ENCODE measurements at places on chromosomes 12 and 14.

- DNase-seq: no peak
Observed at GRCh38 chr14:102697501-102697900, 79.7 kb upstream of the TRAF3 start.

DNA sequence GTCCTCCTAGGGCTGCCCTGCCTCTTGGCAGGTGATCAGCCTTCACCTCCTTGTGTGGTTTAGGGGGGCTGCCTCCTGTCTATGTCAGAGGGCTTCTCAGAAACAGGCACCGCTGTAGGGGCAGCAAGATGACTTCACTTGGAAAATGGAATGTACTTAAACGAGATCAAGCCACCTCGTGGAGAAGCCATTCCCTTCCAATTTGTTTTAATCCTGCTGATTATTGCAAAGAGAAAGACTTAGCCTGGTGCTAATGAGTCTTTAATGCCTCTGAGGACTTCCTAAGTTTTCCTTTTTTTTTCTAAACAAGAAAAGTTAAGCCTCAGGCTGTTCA lies 62.3 kb upstream of the RFLNA start:
- DNase-seq: no peak

GRCh38 chr14:59481871-59482540 lies 2.2 kb downstream of the L3HYPDH start:
- DNase-seq: no peak

DNA sequence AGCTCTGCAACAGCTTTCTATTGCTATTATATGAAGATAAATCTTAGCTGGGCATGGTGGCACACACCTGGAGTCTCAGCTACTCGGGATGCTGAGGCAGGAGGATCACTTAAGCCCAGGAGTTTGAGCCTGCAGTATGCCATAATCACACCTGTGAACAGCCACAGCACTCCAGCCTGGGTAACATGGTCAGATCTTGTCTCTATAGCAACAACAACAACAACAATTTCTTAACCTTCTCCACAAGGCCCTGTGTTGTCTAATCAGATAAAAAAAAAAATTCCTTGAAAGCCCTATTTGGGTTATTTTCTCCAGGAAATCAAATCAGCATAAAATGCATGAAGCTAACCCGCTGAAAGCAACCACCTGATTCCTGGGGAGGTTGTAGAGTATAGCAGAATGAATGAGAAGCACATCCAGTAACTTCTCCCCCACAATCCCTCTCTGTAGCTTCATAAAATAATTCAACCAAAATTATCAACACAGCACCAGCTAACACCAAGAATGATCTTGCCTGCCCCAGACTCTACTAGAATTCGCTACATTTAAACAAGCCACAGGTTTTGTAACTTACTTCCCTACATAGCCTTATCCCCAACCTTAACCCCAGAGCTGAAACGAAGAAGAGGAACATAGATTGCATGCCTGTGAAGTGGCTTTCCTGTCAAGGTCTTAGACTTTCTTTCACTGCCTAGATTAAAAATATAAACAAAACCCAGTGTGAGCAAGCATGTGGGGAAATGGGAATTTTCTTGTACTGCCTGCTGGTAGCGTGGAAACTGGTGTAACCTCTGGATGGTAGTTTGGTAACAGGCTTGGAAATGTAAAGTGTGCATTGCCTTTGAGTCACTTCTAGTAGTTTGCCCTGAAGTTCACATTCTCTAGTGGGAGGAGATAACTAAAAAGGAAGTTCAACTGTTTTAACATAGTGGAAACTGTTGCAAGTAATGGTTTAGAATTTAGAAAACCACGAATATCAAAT lies 6.0 kb upstream of the STK38L start:
- DNase-seq: no peak

DNA sequence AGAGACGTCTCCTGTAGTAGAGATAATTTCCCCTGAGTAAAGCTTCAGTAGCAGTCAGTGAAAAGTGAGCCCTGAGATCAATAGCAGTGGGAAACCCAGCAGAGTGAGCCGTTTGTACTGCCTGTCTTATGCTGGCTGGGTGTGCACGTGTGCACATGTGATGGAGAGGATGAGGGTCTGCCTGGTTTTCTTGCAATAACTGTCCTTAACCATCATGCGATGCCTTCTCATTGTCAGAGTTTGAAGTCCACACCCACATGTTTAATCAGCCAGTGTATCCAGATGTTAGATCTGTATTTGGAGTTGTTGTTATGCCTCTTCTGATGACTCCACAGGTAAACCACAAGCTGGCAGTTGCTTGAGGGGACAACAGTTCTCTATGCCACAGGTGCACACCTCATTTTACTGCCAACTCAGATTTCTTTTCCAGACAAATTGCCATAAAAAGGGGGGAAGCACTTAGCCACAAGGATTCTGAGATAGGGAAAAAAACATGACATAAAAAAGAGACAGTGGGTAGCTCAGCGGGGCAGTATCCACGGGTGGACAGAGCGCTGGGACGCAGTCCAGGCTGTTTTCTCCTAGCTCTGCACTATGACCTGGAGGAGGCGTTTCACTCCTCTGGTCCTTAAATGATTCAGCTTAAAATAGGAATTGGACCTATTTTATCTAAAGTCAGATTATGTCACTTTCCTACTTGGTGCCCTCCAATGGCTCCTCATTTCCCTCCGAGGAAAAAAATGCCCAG lies 192.3 kb downstream of the ANO6 start:
- no peak for DNase-seq

GRCh38 chr12:68479261-68479895 lies 131.3 kb upstream of the RAP1B start:
- DNase-seq: no peak

- no peak for DNase-seq
Observed at GRCh38 chr14:55921511-55921910, 196.7 kb upstream of the PELI2 start.

Data from vagina (tissue), 2 donors.